Liver (tissue), 10 donors: ENCODE measurements at places on chromosomes 13 and 19. TPM values are rescaled to one million over a fixed set of nuclear protein-coding genes. Genes with fewer than 3 reads are reported as not detected.

TMEM221 gene
- 0.14 TPM for total RNA-seq

DNA sequence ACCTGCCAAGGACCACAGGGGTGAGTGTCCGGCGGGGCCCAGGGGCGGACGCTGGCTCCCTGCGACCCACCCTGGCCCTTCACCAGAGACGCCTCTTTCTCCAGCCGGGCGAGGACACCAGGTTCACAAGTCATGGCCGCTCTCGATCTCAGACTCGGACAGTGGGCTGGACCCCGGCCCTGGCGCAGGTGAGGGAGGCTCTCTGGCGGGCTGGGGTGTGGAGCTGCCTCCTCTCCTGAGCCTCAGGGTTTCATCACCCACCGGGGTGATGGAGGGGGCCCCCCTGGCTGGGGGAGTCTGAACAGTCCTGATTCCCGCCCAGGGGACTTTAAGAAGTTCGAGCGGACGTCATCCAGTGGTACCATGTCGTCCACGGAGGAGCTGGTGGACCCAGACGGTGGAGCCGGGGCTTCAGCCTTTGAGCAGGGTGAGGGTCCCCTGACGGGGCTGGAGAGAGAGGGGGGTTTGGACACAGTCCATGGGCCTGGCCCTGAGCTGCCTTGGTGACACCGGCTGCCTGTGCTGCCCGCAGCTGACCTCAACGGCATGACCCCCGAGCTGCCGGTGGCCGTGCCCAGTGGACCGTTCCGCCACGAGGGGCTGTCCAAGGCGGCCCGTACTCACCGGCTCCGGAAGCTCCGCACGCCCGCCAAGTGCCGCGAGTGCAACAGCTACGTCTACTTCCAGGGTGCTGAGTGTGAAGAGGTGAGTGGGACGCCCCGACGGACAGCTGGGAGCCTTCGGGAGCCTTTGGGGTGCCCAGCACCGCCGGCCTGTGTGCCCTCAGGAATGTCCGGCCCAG is 13.6 kb downstream of the ARHGAP45 start:
- no peak overlapping the region for H3K27ac ChIP-seq
- H3K27me3 ChIP-seq = no peaks in the 10 kb centered on the region
- DNase-seq = no peak
- H3K4me1 ChIP-seq = peaks cover 10% of the 10 kb centered on the region
- H3K4me3 ChIP-seq = no peak overlapping the region
- H3K36me3 ChIP-seq = peaks cover 2% of the 10 kb centered on the region

ANKLE1 gene
- total RNA-seq = 0.42 TPM

LHB gene
- total RNA-seq = not detected

DNA sequence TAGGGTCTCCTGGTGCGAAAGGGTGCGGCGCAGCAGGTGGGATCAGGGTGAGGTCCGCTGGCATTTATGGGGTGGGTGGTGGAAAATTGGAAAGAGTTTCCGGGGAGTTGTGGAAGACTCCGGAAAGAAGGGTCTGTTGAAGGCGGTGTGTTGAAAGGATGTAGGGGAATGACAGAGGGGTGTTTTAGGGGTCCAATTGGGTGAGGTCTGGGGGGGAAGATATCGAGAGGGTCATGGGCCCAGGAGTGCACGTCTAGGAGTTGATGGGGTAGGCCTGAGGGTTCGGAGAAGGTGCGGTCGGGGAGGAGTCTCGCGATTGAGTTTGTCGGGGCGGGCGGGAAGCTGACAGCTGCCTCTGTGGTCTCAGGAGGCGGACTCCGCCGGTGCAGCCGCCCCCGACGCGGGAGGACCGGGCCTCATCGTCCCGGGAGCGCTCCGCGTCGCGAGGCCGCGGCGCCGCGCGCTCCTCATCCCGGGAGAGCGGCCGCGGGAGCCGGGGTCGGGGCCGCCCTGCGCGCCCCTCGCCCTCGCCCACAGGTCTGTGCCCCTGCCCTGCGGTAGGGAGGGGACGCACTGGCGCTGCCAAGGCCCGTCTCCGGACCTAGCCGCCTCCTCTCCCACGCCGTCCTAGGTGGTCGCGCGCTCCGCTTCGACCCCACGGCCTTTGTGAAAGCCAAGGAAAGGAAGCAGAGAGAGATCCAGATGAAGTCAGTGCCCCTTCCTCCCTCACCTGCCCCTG is 7.0 kb downstream of the PGLYRP1 start:
- no peak overlapping the region for H3K27ac ChIP-seq
- peaks cover 24% of the 10 kb centered on the region for H3K4me1 ChIP-seq
- H3K4me3 ChIP-seq = peak overlapping the region; percentile 67
- DNase-seq = no peak

CEACAM7 gene
- total RNA-seq = not detected

- no peak within 1 kb of the TSS for H3K27ac ChIP-seq
- no peak within 1 kb of the TSS for H3K4me3 ChIP-seq
- no peak for DNase-seq
- H3K27me3 ChIP-seq = no peaks in the 10 kb centered on the region
- no peaks in the 10 kb centered on the region for H3K4me1 ChIP-seq
- H3K36me3 ChIP-seq = no peaks in the 10 kb centered on the region
Observed at GRCh38 chr19:23002690-23003422, at the start of gene ZNF728. Gene ZNF728, minus strand, starts transcription at chr19:23003176. Its CDS starts 146 bp downstream, at chr19:23003030.

- H3K27me3 ChIP-seq = no peaks in the 10 kb centered on the region
- H3K4me3 ChIP-seq = no peak overlapping the region
- no peaks in the 10 kb centered on the region for H3K36me3 ChIP-seq
- H3K4me1 ChIP-seq = no peaks in the 10 kb centered on the region
Observed at GRCh38 chr13:21872795-21873194, 201.9 kb downstream of the FGF9 start.

DNA sequence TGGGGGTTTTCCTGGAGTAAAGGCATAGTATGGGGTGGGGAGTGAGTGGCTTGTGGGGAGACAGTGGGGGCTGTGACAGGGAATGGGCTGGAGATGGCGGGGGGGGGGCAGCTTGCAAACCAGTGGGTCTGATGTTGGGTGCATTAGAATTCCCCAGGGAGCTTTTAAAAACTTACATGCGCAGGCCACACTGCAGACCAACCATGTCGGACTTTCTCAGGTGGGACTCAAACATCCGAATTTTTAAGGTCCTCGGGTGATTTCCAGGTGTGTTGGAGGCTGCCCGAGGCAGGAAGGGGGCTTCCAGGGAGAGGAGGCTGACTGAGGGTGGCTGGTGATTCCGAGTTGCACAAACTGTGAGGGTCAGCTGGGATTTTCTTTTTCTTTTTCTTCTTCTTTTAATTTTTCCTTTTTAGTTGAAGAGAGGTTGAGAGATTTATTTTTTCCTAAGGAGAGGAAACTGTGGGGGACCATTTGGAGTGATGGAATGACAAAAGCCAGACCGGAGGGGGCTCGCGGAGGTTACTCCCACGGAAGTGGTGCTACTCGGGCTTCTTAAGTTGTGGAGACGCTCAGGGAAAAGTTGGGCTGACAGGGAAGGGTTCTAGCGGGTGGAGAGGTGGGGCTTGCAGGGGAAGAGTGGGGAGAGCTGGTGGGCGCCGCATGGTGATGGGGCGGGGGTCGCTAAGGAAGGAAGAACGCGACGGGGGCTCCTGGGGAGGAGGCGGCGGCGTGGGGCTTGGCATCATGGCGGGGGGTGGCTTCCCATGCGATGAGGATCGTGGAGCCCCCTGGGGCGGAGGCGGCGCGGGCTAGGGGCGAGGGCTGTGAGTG is 997 bp upstream of the CACNG8 start:
- H3K36me3 ChIP-seq = no peaks in the 10 kb centered on the region
- H3K4me1 ChIP-seq = no peaks in the 10 kb centered on the region
- no peak overlapping the region for H3K27ac ChIP-seq
- DNase-seq = no peak
- H3K4me3 ChIP-seq = no peak overlapping the region

GRCh38 chr13:36612230-36612629 is 61.6 kb upstream of the SERTM1 start:
- no peaks in the 10 kb centered on the region for H3K4me1 ChIP-seq
- no peaks in the 10 kb centered on the region for H3K27me3 ChIP-seq
- no peak overlapping the region for H3K27ac ChIP-seq
- no peaks in the 10 kb centered on the region for H3K36me3 ChIP-seq
- H3K4me3 ChIP-seq = no peak overlapping the region

- H3K27ac ChIP-seq = no peak overlapping the region
- H3K27me3 ChIP-seq = no peaks in the 10 kb centered on the region
- no peaks in the 10 kb centered on the region for H3K36me3 ChIP-seq
- H3K4me1 ChIP-seq = no peaks in the 10 kb centered on the region
Observed at GRCh38 chr13:72303941-72304746, 423.3 kb downstream of the MZT1 start.

GRCh38 chr13:83881917-83882605 is at the start of gene SLITRK1:
Gene SLITRK1, minus strand, starts transcription at chr13:83882474. Its CDS starts 967 bp downstream, at chr13:83881507.
- H3K4me3 ChIP-seq = no peak within 1 kb of the TSS
- no peak within 1 kb of the TSS for H3K27ac ChIP-seq
- H3K4me1 ChIP-seq = no peaks in the 10 kb centered on the region
- no peaks in the 10 kb centered on the region for H3K36me3 ChIP-seq
- DNase-seq = no peak
- no peaks in the 10 kb centered on the region for H3K27me3 ChIP-seq

GRCh38 chr13:78370231-78370630 is 233.1 kb downstream of the POU4F1 start:
- no peaks in the 10 kb centered on the region for H3K4me1 ChIP-seq
- no peak overlapping the region for H3K4me3 ChIP-seq
- DNase-seq = no peak
- no peaks in the 10 kb centered on the region for H3K36me3 ChIP-seq
- H3K27me3 ChIP-seq = no peaks in the 10 kb centered on the region

DAZAP1 gene
- 30.0 TPM for total RNA-seq

DNA sequence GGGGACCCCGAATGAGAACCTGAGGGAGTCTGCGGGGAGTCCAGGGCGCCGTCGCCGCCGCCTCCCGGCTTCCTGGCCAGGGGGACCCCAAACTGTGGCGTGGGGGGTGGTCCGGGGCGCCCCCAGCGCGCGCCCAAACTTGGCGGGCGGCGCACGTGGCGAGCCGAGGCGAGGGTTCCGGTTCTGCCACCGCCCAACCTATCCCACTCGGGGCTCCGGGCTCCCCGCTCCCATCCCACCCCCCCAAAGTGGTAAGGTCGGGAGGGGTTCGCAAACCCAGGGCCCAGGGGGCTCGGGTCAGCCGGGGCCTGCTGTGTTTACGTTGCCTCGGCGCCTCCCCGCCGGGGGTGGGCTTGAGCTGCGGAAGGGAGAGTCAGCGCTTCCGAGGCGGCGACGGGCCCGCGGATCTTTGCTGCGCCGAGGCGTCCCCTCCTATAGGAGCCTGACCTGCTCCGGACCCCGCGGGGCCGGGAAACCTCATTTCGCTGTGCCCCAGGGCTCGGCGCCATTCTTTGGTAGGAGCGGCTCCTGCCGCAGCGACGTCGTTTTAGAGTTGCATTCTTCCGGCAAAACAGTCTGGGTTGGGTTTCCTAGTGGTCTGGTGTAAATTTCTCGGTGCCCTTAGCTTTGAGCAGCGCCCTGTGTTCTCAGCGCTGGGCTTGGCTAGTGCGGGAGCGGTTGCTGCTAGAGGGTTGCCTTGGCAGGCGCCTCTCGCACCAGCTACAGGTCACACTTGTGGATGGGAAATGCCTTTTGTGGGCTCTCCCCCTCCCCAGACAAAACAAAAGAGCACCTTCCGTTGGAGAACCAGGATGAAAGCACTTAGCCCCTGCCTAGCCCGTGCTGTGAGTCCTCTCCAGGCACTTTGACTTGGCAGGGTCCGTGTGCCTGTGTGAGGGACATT is 1.2 kb downstream of the DAZAP1 start:
- peaks cover 52% of the 10 kb centered on the region for H3K4me1 ChIP-seq
- DNase-seq = peak; percentile 65
- no peaks in the 10 kb centered on the region for H3K27me3 ChIP-seq

DNA sequence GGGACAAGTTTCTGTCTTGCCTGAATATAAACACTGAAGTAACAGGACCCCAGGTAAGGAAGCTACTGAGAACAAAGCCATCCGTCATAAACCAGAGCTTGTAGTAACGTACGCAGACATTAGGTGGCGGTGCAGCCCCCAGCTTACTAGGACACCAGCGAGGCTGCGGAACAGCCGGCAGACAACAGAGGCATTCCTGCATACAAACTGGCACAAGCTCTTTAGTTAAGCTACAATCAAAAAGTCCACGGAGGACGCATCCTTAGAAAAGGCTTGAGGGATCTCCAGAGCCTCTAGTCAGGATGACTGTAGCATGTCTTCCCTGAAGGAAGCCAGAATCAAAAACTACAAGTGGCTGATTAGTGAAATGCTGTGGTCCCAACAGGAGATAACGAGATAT is 26.2 kb downstream of the ZNF160 start:
- no peaks in the 10 kb centered on the region for H3K4me1 ChIP-seq
- H3K4me3 ChIP-seq = peak overlapping the region; percentile 45
- DNase-seq = peak; percentile 65
- peaks cover 36% of the 10 kb centered on the region for H3K36me3 ChIP-seq

GRCh38 chr19:290372-291005 is 714 bp downstream of the PLPP2 start:
- H3K36me3 ChIP-seq = no peaks in the 10 kb centered on the region
- H3K27ac ChIP-seq = no peak overlapping the region
- H3K4me3 ChIP-seq = no peak overlapping the region
- no peak for DNase-seq
- H3K27me3 ChIP-seq = peaks cover 14% of the 10 kb centered on the region

DNA sequence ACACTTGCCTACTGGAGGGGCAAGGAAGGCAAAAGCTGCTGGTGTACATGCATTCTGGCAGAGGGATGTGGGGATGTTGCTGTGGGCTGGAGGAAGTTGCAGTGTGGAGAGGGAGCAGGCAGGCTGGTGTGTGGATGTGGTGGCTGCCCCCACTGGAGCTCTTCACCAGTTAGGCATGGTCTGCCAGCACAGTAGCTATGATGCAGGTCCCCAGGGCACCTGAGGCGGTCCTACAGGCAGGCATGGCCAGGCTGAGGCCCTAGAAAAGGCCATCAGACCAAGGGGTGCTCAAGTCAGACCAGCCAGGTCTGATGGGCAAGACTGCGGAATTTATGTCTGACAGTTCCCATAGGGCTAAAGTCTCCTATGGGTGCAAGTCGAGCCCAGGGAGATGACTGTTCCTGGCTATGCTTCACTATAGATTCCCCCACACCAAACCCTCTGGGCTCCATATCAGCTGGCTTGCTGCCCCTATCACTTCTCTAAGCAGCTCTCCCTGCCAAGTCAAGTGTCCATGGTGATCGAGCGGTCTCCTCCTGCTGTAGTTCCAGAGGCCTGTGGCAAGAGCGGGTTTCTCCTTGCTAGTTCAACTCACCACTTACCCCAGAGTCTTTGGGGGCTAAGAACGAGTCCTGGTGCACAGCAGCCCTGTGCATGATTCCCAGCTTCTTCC is 473.1 kb downstream of the TDRD3 start:
- no peak overlapping the region for H3K4me3 ChIP-seq
- H3K4me1 ChIP-seq = no peaks in the 10 kb centered on the region
- DNase-seq = no peak
- no peaks in the 10 kb centered on the region for H3K36me3 ChIP-seq
- H3K27ac ChIP-seq = no peak overlapping the region

GRCh38 chr19:34549833-34550232 is 68.3 kb downstream of the WTIP start:
- H3K4me1 ChIP-seq = no peaks in the 10 kb centered on the region
- no peaks in the 10 kb centered on the region for H3K36me3 ChIP-seq
- no peak overlapping the region for H3K27ac ChIP-seq
- DNase-seq = no peak
- H3K4me3 ChIP-seq = no peak overlapping the region

CEACAM3 gene
- 0.70 TPM for total RNA-seq

SHISA7 gene
- 1.6 TPM for total RNA-seq

- H3K4me3 ChIP-seq = no peak overlapping the region
- no peaks in the 10 kb centered on the region for H3K4me1 ChIP-seq
- no peak overlapping the region for H3K27ac ChIP-seq
- peak; percentile 57 for DNase-seq
- H3K27me3 ChIP-seq = no peaks in the 10 kb centered on the region
Observed at GRCh38 chr19:18233224-18233825, 7.1 kb upstream of the PDE4C start.
